Cortex of kidney (tissue), 1 donor: ENCODE measurements at places on chromosomes 11 and 22.

DNA sequence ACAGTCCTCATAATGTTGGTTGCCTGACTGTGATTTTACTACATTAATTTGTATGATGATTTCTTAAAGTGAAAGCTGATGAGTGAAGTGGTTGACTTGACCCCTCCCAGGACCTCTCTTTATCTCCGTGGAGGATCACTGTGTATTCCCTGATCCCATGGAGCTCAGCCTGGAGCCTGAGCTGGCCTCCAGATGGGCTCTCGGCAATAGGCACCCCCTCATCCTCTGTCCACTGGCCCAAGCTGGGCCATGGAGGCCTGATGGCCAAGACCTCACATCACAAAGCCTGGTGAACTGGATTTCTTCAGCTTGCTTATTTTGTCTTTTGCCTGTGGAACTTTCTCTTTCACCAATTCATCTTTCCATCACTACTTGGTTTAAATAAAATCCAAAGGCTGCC is 75.2 kb downstream of the WNT11 start:
- DNase-seq = no peak

- DNase-seq = no peak
Measured at GRCh38 chr11:123321636-123322035, 108.4 kb upstream of the GRAMD1B start.

DNA sequence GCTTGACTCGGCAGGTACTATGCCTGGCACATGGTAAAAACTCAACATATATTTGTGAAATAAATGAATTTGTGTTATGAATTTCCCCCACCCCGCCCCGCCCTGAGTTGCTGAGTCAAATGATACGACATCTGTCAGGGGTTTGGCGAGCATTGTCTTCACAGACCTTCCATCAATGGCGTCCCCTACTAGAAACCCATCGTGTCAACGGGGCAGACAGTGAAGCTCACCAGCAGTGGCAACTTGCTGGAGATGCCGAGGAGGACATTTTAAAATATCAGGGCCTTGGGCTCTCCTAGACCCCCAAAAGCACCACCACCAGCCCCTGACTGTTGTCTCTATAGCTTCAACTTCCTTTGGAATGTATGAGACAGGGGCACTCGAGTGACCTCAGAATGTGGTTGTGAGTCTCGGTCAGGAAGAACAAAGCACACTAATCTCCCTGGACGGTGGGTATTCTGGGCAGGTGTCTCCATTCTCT is 761 bp upstream of the NXF1 start:
- no peak for DNase-seq

DNA sequence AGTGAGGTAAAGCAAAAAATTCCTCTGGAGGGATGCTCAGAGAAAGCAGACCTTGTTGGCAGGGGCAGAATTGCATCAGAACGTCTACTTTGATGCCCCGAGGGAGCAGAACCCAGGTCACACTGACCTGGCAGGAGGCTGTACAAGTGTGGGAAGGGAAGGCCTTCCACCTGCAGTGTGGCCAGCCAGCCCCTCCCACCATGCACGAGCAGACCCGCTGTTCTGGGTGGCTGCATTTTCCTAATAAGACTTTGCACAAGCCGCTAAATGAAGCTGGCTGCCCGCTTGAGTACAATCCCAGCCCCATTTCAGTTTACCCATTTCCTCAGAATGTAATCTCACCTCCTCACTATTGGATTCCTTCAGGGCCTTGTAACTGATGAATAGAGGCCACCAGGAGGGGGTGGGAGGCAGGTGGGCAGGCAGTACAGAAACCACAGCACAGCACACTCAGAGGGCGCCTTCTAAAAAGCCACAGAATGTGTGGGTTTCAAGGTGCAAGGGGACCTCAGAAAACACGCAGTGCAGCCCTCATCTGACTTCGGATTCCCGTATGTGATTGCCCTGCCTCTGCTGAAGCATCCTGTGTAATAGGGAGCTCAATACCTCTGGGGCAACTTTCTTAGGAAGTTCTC is 316.6 kb downstream of the OPCML start:
- no peak for DNase-seq

GRCh38 chr11:10492084-10492483 is 37.0 kb downstream of the AMPD3 start:
- no peak for DNase-seq

- no peak for DNase-seq
Measured at GRCh38 chr11:125971618-125972017, 25.8 kb downstream of the VSIG10L2 start.

GRCh38 chr22:31139066-31139465 is 1.2 kb downstream of the PLA2G3 start:
- no peak for DNase-seq

GRCh38 chr22:17318817-17319216 is 50.4 kb upstream of the CECR2 start:
- DNase-seq = no peak

DNA sequence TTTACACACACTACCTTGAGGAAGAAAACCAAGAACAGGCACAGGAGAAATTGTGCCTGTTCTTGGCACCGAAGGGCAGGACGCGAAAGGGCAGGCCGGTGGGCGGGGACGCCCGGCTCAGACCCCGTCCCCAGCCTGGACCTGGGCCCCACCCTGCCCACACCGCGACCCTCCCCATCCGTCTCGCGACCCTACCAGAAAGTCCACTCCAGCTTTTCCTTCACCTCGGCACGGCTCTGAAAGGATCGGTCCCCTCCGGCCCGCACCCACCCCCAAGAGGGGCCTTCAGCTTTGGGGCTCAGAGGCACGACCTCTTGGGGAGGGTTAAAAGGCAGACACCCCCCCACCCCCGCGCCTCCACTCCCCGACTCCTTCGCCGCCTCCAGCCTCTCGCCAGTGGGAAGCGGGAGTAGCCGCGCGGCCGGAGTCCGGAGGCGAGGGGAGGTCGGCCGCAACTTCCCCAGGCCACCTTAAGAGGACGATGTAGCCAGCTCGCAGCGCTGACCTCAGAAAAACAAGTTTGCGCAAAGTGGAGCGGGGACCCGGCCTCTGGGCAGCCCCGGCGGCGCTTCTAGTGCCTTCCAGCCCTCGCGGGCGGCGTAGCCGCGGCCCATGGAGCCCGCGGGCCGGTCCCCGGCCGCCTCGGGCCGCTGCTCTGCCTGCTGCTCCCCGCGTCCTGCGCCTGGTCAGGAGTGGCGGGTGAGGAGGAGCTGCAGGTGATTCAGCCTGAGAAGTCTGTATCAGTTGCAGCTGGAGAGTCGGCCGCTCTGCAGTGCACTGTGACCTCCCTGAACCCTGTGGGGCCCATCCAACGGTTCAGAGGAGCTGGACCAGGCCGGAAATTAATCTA is 4.4 kb downstream of the SEC14L6 start:
- no peak for DNase-seq

DNA sequence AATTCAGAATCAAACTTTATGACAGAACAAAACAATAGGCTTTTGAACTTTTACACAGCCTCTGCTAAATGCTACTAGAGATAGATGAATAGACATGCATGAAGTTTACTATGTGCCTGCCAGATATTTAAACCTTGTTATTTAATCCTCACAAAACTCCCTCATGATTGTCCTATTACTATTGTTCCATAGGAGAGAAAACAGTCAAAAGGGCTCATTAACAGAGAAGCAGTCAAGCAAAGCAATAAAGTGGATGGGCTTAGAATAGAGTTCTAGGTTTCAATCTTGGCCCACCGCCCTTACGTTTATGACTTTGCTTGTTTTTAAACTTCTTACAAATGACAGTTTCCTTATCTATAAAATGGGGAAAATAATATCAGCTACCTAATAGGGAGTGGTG is 12.9 kb downstream of the CWC15 start:
- no peak for DNase-seq

GRCh38 chr11:11178671-11179638 is 174.1 kb downstream of the CSNK2A3 start:
- DNase-seq = no peak

DNA sequence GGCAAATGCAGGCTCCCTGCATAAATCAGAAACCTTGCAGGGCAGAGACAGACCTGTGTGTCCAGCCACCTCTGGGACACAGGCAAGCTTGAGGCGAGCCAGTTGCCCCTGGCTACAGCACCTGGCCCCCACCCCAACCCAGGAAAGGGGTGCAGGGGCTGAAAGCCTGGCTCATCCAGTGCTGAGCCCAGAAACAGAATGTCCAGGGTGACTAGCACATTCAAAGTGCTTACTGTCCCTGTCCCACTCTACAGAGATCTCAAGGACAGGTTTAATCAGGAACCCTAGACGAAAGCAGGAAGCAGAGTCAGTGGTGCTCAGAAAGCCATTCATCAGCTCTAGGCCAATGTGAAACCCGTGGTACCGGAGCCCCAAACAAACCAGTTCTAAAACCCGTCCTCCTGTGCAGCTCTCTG is 31.9 kb downstream of the PLEKHA7 start:
- DNase-seq = no peak

DNA sequence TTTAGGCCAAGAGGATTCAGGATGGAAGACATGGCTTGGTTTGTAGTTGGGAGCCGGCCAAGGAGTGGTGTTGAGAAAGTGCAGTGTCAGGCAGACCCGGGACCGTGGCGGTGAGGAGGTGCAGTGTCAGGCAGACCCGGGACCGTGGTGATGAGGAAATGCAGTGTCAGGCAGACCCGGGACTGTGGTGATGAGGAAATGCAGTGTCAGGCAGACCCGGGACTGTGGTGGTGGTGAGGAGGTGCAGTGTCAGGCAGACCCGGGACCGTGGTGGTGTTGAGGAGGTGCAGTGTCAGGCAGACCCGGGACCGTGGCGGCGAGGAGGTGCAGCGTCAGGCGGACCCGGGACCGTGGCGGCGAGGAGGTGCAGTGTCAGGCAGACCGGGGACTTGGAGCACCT is 59.7 kb downstream of the LRP5 start:
- DNase-seq = no peak

GRCh38 chr22:38725900-38726655 is 20.3 kb downstream of the GTPBP1 start:
- no peak for DNase-seq

GRCh38 chr11:104645261-104646222 is 252.7 kb downstream of the CASP12 start:
- DNase-seq = no peak

DNA sequence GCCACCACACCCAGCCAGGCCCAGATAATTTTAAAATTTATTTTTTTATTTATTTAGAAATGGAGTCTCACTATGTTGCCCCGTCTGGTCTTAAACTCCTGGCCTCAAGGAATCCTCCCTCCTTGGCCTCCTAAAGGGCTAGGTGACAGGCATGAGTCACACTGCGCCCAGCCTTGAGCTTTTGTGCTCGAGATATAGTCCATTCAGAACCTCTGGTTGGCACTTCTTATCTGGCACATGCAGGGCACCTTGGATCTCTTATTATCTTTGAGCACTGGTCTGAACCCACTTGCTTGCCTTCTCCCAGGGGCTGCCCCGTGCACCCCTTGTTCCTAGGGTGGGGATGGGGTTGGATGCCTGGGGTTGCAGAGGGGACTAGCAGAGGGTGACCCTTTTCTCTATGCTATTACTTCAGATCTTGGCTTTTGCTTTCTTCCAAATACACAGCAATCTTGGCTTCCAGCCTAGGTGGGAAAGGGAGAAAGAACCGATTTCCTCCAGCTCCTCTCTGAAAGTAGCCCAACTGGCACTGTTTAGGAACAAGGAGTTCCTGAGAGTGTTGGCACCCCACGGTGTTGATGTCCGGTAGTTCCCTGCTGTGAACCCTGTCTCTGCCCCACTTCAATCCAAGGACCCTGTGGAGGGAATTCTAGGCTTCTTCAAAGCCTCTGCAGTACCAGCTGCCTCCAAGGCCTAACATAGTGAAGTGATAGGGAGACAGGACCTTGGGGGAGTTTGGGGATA is 1.3 kb upstream of the SLC3A2 start:
- no peak for DNase-seq

GRCh38 chr11:110858547-110858921 is 146.3 kb upstream of the ARHGAP20 start:
- no peak for DNase-seq

DNA sequence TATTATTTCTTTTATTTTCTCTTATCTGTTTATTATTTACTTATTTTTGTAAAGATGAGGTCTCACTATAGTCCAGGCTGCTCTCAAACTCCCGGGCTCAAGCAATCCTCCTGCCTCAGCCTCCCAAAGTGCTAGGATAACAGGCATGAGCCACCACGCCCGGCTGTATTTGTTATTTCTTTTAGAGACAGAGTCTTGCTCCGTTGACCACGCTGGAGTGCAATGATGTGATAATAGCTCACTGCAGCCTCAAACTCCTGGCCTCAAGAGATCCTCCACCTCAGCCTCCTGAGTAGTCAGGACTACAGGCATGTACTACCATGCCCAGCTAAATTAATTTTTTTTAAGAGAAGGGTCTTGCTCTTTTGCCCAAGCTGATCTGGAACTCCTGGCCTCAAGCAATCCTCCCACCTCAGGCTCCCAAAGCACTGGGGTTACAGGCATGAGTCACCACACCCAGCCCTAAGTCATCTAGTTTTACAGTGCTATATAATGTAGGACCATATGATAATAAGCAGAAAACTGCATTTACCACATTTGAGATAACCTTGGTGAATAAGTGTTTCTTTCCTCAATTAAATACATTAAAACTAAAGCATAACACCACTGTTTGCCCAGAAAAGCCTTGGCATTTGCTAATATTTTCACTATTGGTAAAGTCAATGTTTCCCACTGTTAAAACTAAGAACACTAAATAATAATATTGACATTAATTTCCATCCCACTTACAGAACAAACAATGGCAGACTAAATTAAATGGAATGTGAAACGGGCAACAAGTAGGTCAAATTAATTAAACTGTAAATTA is 127.5 kb downstream of the SIK3 start:
- no peak for DNase-seq

DNA sequence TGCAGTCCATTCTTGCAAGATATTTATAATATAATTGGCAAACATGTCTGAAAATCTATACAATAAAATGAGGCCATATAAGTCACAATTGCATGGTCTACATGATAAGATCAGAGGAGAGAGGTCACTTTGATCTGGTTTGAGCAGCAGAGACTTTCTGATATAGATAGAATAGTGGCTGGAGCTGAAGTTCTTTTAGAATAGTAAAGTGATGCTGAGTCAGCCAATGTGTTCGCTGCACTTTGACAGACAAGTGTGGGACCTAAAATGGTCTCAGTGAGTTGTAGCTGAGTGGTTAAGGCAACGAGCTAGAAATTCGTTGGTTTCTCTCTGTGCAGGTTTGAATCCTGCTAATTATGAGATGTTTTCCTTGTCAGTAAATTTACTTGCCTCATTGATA is 257.0 kb upstream of the C11orf87 start:
- DNase-seq = no peak

- DNase-seq = no peak
Measured at GRCh38 chr11:48025984-48026340, 45.6 kb downstream of the PTPRJ start.

DNA sequence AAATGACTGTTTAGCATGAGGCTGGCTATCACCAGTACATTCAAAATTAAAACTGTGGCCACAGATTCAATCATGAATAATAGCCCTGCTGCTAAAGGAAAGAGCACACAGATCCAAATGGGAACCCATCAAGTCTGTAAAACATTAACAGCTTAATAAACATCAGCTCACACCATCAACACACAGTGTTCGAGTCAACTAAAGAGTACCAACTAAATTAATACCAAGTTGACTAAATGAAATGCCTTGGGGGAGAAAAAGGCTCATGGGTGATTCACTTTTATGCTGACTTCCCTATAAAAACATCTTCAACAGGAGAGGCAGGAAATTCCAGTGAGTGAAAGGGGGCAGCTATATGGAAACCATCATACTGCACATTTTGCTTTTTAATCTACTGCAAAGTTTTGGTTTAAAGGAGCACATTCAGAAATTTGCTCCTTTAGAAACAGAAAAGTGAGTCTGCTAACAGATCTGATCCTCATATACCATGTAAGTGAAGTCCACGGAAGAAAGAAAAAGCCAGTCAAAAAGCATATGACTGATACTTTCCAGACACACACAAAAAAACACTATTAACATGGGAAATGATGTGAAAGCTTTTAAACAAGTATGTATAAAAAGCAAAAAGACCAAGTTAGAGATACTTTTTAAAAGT is 16.3 kb downstream of the LGR4 start:
- DNase-seq = no peak

- no peak for DNase-seq
Measured at GRCh38 chr22:39292561-39293074, 26.8 kb downstream of the RPL3 start.
